ENCODE measurements at places on chromosomes 6 and 20.
A peak's percentile ranks its signal among the peaks of the same experiment; 100 is the strongest.

- DNase-seq: no peak
Observed at GRCh38 chr6:98900706-98901105, 47.0 kb downstream of the FBXL4 start.

DNA sequence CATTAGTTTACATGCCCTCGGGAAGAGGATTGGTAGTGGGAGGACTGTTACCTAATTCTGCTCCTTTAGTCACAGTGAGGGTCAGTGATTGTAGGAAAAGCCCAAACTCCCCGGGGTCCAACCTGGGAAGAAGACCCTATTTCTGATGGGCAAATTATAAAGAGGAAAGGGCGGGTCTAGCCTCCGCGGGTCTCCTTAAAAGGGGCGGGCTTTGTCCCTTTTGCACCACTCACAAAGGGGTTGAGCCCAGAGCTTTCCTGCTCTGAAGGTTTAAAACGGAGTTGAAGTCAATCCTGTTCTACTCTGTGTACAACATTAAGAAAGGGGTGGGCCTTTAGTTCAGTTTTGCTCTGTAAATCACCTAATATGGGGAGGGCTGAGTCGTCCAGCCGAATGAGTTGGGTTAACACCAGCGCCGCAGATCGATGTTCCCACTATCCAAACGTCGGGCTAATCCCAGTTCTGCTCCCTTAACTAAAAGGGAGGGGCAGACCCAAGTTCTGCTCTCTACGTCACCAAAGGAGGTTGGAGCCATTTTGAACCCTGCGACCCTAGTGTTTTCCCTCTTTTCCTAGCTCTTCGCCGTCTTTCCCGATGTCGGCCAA is 920 bp upstream of the RNF5 start:
- peak; percentile 24 for DNase-seq

DNA sequence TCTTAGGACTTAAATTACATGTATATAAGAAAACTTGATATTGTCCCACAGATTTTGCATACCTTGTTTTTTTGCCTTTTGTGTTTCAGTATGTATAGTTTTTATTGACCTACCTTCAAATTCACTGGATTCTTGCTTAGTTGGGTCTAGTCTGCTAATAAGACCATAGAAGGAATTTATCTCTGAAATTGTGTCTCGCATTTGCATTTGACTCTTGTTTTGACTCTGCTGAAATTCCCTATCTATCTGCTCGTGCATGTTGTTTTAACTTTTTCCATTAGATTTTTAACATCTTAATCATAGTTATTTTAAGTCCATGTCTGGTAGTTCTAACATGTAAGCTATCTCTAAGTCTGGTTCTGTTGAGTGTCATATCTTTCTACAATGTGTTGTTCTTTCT is 163.9 kb downstream of the SCP2D1 start:
- DNase-seq: no peak

- no peak for DNase-seq
Observed at GRCh38 chr6:134549854-134550253, 231.9 kb upstream of the SGK1 start.

- DNase-seq: no peak
Observed at GRCh38 chr6:82017288-82017687, 230.3 kb downstream of the IBTK start.

GRCh38 chr20:3282271-3283221 is 43.6 kb upstream of the SLC4A11 start:
- no peak for DNase-seq

DNA sequence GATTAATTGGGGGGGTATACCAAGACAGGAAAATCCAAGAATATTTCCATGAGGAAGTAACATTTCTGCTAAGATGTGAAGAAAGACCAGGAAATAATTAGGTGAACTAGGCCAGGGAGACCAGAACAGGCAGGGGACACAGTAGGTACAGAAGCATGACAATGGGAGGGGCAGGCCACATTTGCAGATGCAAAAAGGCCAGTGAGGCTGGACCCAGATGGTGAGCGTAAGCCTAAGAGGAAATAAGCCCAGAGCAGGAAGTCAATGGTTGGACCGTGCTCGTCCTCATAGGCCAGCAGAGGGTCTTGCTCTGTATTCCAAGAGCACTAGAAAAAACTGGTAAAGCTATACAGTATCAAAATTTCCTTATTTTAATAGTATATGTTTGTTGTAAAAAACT is 9.4 kb downstream of the CEP162 start:
- DNase-seq: no peak

GRCh38 chr6:6434723-6435122 is 114.3 kb upstream of the F13A1 start:
- DNase-seq: no peak
